ENCODE measurements at places on chromosomes 7 and 10.

DNA sequence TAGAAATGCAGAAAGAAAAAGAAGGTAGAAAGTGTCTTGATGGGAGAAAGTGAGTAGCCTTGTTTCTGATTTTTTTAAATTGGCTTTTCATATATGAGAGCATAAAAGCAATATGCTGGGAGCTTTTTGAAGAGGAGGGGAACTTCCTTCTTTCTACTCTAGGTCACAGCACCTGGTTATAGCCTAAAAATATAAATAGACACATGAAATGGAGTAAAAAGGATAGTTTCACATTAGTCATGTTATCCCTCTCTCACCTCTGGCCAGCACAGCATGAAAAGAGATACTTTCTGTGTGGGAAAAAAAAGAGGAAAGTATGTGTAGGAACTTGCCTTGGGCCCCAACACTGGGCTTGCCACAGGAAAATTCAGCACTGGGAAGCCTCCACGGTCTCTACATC lies 292.2 kb upstream of the ZWINT start:
- no peak for DNase-seq

- DNase-seq: no peak
These were observed at the start of gene STK31 for GRCh38 chr7:23710000-23710399. TSS of gene STK31 (plus strand) at chr7:23710219. CDS start at chr7:23710286, 67 bp downstream.

- no peak for DNase-seq
These were observed 153.8 kb upstream of the AKR1E2 start for GRCh38 chr10:4672201-4672600.

DNA sequence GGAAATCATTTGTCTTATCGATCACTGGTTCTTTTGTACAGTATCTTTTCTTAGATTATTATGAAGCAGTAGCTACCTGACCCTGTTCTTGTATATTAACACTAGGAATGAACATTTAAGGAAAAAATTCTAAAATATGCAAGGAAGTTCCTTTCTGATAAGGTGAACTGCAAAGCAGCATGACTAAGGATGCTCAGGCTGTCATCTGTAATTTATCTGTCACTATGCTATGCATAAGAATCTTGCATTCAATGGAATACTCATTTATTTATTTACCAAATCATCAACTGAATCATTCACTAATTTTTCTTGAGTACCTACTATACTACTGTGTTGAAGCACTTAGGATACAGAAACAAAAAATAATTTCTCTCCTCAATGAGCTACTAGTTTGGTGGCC lies 5.8 kb downstream of the GSDME start:
- DNase-seq: no peak

GRCh38 chr10:123392182-123392963 lies 238.2 kb downstream of the BUB3 start:
- DNase-seq: no peak

DNA sequence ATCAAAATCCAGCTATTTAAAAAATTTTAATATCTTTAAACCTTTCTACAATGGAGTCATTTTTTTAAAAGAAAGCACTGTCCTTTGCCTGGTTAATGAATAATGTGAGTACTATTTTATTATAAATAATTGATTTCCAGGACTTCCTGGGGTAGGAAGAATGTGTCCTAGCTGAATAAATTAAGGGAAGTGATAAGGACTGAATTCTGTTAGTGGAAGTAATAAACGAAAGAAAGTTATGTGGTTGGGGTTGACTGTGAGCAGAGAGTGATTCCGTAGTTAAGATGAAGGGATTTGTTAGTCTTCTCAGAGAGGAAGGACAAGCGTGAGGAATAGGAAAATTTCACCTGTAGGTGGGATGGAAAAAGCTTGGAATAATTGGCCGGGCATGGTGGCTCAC lies 59.1 kb downstream of the AHCYL2 start:
- DNase-seq: no peak

DNA sequence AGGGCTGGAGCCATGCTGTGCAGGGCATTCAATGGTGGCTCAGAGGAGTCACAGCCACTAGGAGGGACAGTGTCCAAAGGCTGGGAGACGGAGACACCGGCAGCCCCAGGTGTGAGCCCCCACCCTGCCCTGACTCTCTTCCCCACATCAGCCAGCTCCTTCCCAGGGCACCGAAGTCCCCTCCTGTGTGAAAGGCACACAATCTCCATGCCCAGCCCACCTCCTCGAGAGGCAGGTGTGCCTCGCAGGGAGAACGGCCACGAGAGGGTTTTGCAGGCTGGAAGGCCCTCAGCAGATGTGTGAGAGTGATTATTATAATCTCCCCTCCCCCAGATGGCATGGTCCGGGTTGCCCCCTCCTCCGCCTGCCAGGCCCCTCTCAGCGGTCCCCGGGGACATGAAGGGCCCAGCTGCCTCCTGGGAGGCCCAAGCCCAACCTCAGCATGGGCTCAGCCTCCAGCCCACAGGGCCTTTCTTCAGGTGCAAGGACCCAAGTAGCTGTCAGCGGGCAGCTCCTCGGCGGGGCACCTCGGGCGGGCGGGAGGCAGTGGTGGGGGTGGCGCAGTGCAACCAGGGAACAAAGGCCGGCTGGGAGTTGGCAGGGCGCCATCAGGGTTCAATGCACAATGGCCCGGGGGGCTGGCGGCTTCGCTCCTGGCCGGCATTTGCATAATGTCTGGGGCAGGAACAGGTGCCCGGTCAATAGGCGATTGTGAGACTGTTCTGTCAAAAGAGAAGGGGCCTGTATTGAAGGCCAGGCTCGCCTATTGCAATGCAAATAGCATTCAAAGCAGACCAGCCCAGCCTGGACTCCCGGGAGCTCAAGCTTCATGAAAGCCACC lies 155.3 kb upstream of the ZMIZ1 start:
- no peak for DNase-seq

DNA sequence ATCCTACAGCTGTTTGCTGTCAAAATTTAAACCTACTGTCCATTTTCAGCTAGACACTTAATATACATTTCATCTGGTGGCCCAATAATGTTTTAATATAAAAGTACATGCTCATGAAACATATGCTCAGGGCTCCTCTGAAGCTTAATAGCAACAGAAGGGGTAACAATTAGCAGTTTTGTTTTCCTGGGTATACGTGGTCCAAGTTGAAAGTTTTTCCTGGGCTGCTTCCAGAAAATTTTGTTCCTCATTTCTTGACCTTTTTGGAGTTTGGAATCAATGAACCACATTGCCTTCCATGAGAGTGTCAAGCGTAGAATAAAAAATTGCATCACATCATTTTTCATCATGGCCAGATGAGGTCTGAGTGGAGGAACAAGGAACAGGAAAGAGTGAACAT lies 537.3 kb upstream of the MGMT start:
- DNase-seq: no peak

DNA sequence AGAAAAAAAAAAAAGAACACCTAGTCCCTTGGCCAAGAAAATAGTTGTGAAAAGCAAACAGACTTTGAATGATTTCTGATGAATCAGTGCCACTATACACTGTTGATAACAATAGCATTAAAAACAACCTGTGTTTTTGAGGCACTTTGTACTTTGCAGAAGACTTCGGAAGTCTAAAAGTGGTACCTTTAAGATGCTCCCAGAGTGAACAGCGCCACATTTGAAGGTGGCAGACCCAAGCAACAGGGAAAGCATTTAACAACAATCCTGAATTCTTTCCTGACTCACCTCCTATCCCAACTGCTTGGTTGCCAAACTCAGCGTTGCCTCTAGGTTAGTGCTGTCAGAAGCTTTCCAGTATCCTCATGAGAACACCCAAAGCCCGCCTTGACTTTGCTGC lies 102.5 kb upstream of the CCDC6 start:
- DNase-seq: no peak

- no peak for DNase-seq
These were observed 17.5 kb downstream of the HKDC1 start for GRCh38 chr10:69237528-69238159.

DNA sequence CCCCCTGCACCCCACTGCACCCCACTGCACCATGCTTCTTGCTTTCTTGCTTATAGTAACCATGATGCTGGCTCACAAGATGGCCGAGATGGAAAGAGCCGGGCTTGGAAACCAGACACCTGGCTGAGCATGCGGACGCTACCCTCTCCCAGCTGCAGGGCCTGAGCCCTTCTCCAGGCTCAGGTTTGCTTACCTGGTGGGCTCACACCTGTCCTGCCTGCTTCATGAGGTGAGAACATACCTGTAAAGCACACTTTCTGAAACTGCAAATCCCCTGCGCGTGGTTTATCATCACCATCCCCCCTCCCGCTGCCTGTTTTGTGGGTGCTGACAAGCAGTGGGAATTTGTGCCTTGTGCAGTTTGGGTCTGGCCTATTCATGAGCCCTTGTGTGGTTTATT lies 302.7 kb downstream of the GLRX3 start:
- no peak for DNase-seq

DNA sequence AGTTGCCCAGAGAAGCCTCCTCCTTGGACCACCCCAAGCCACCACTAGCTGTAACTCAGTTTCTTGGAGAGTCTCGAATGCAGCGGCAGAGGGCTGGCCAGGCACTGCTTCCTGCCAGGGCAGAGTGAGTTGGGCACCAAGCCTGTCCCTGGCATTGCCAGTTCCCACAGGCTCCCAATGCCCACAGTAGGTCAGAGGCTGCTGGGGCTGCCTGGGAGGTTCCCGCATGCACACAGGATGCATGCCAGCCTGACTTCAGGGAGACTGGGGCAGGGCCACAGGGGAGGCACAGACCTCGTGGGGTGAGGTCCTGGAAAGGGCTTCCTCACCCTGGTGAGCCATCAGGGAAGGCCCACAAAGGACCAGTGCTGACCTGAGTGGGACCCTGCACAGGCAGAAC lies 152.8 kb downstream of the ZNF248 start:
- DNase-seq: no peak

GRCh38 chr7:111931958-111932357 lies 274.2 kb downstream of the DOCK4 start:
- no peak for DNase-seq

DNA sequence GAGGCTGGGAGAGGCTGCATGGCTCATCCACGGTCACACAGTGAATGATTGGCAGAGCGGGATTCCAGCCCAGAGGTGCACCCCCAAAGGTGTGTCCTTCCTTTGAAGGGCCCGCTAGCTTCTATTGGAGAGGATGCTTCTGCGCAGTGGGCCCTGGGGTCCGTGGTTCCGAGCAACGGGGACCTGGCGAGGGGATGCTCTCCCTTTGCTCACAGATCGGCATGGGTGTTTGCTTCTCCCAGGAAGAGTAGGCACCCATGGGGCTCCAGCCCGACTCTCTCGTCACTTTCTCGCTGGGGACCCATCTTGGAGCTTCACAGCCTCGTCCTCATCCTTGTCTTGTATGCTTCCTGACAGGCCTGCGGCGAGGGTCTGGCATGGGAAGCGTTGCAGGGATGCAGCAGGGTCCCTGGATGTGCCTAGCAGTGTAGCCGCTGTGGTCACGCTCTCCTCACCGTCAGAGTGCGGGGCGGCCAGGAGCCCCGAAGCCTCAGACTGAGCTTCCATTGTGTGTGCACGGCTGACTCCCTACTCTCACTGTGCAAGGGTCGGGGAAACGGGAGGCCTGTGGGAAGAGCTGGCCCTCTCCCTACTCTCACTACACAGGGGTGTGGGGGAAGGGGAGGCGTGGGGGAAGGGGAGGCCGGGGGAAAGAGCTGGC lies 538.5 kb upstream of the FOXK1 start:
- DNase-seq: no peak

GRCh38 chr7:87570178-87570577 lies 30.5 kb downstream of the ABCB1 start:
- no peak for DNase-seq

DNA sequence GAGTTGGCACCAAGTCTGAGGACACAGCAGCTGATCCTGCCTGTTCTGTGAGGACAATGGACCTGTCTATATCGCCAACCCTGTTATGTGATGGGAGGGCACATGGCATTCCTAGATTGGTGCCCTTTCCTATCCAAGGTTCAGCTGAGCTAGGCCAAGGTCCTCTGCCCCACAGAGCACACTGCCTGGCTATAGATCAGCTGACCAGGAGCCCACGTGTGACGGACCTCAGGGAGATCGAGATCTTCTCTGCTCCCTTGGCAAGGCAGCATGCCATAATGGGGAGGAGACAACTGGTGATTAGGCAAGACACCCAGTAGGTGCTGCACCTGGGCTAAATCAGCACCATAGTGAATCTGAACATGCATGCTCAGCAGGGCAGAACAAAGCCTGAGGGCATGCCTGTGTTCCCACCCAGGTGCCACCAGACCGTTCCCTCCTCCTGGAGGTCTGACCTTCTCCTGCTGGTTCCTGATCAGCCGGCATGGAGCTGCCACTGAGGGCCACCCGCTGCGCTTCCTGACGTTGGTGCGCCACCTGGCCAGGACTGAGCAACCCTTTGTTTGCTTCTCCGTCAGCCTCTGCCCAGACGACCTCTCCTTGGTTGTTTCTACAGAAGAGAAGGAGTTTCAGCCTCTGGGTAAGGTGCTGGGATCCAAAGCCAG lies 93.7 kb downstream of the WDFY4 start:
- DNase-seq: no peak

DNA sequence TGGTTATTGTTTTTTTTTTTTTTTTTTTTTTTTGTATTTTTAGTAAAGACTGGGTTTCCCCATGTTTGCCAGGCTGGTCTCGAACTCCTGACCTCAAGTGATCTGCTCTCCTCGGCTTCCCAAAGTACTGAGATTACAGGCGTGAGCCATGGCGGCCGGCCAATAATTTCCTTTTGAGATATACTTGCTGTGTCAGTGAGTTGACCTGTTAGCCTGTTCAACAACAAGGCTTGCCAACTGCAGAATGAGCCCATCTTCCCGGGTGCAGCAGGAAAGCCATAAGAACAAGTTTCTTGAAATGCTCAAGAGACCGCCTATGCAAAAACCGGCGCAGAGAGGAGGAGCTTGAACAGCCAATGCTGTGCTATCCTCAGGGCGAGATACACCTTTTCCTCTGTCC lies 112.5 kb downstream of the PRPF18 start:
- DNase-seq: no peak

GRCh38 chr10:110409926-110410325 lies 87.8 kb upstream of the DUSP5 start:
- DNase-seq: no peak

- no peak for DNase-seq
These were observed 24.9 kb downstream of the NRBF2 start for GRCh38 chr10:63157845-63158624.

- DNase-seq: no peak
These were observed 77.8 kb upstream of the LRRC17 start for GRCh38 chr7:102834999-102835398.

DNA sequence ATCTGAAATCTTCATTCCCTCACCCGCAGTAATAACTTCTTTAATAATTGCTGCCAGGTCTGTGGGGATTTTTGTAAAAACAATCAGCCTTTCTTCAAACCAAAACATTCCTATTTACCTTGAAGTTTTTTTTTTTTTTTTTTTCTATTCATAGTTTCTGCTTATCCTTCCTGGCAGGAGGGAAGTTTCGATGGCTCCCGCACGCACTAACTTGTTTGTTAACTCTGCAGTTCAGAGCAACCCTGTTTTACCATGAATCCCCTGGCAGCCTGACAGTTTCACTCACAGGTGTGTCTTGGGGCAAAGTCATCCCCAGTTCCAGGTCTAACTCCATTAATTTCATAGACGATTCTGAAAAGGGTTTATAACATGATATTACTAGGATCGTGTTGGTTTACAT lies 149.3 kb downstream of the KLF6 start:
- no peak for DNase-seq

- no peak for DNase-seq
These were observed 18.6 kb upstream of the HSPA12A start for GRCh38 chr10:116760919-116761318.

All from SIG-M5 (cell line).